ENCODE measurements at places on chromosomes 12 and 14. TPM values are rescaled to one million over a fixed set of nuclear protein-coding genes. Genes with fewer than 3 reads are reported as not detected.
A peak's percentile ranks its signal among the peaks of the same experiment; 100 is the strongest.

GRCh38 chr12:109112720-109113465 is 3.5 kb upstream of the ACACB start:
- DNase-seq, result no peak

MAP1LC3B2 gene
- polyA plus RNA-seq, result 5.8 TPM

DNA sequence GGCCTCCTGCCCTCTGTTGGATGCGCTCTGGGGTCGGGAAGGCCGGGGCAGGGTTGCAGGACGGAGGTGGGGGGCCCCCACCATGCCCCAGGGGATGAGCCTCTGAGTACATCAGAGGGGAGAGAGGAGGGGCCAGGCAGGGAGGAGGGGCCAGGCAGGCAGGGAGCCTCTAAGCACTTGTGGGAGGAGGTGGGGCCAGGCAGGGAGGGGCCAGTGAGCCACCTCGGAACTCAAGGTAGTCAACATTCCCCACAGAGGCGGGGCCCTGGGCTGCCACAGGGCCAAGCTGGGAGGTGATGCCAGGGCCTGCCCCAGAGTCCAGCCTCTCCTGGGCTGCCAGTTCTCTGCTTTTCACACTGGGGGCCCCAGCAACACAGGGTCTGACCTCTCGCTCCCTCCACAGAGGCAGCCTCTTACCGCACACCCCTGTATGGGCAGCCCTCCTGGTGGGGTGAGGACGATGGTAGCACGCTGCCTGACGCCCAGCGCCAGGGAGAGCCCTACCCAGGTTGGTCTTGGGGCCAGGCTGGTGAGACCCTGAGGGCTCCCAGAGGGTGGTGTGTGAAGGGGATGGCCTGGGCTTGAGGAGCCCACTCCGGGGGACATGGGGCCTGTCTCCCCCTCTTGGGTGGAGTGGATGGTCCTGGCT is 17.4 kb downstream of the CEP170B start:
- peak; percentile 36 for DNase-seq

DNA sequence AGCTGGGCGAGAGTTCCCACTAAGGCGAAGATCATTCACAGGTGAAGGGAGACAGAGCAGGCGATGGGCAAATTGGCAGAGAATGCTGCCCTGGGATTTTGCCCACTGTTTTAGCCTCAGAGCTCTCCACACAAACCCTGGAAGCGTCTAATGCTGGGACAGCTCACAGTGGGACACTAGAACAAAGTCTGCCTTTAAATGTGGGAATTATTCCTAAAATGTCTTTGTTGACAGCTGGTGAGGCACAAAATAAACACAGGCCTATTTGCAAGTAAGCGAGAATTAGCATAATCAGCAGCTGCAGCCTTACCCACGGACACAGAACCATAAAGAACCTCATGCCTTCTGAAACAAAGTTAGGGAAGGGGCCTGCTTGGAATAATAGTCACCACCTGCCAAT is 824.5 kb downstream of the AACS start:
- no peak for DNase-seq

GRCh38 chr12:67103521-67103920 is 165.6 kb upstream of the CAND1 start:
- no peak for DNase-seq

APOLD1 gene
- polyA plus RNA-seq, result 0.68 TPM
